T-helper 17 cell (primary cell): ENCODE measurements at places on chromosomes 13 and 19.

- DNase-seq, result peak; percentile 71
Observed at GRCh38 chr19:18058208-18059009, 28.3 kb downstream of the IL12RB1 start.

- DNase-seq, result no peak
Observed at GRCh38 chr13:44763615-44764301, 187.6 kb upstream of the TSC22D1 start.

DNA sequence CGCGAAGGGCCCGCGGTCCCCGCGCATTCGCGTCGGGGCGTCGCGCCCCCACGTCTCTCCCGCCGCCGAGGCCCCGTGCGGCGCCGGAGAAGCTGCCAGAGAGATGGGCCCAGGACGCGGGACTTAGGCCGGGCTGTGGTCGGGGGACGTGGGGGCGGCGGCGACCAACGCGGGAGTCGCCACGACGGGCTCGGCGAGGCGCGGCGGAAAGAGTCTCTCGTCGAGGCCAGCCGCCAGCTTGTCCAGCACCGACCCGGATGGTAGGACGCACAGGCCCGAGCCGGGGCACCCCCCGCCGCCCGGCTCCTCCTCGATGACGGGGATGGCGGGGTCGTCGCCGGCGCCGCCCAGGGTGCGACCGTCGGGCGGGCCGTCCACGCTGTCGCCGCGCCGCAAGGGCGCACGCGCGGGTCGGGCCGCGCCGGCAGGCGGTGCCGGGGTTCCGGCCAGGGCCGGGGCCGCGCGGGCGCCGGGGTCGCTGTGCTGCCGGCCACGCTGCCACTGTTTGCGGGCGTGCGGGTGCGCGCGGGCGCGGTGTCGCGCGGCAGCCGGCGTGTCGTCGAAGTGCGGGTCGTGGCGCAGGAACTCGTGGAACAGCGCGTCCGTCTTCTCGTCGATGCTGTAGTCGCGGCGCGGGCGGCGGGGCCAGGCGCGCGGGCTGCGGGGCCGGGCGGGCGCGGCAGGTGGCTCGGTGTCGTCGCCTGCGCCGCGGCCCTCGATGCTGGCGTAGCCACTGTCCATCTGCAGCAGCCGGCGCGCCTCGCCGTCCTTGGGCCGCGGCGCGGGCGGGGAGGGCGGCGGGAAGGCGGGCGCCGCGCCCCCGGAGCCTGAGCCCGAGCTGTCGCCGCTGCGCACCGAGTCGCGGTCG lies 8.5 kb downstream of the CBARP start:
- no peak for DNase-seq

DNA sequence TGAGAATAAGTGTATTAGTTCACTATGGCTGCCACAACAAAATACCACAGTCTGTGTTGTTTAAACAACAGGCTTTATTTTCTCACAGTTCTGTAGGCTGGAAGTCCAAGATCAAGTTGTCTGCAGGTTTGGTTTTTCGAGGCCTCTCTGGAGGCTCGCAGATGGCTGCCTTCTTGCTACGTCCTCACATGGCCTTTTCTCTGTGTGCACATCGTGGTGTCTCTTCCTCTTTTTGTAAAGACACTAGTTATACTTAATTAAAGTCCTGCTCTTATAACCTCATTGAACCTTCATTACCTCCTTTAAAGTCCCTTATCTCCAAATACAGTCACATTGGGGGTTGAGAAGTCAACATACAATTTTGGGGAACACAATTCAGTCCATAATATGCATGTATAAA lies 10.6 kb downstream of the CSNK1A1L start:
- DNase-seq, result no peak

- no peak for DNase-seq
Observed at GRCh38 chr13:50370303-50370950, 355.2 kb downstream of the KCNRG start.

GRCh38 chr19:31499281-31500196 lies 150.3 kb upstream of the TSHZ3 start:
- no peak for DNase-seq

- DNase-seq, result no peak
Observed at GRCh38 chr19:34275705-34276104, 21.4 kb downstream of the GARRE1 start.

DNA sequence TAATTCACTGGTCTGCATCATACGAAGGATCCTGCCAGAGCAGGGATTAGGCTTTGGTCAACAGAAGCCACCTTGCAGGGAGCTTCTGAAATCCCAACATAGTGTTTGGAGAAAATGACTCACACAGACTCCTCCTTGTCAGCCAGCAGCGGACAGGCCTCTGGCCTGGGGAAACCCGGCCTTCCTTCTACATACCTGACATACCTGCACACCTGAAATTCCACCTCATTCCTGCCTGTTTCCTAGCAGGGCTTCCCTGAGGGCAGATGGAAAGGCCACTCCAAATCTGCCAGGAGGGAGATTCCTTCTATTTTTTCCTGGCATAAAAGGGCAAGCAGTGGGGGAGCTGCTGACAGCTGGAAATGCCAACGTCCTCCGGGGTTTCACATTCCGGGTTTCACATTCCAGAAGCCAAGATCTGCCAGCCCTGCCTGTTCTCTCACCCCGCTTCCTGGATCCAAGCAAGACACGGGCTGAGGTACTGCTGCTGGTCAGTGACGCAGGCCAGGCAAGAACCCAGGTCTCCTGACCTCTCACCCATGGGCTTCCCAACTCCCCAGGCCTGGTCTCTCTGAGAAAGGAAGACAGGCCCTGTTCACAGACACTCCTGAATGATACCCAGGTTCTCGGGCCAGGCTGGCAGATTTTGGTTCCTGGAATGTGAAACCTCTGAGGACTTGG lies 18.2 kb upstream of the IGFL1 start:
- DNase-seq, result no peak

DNA sequence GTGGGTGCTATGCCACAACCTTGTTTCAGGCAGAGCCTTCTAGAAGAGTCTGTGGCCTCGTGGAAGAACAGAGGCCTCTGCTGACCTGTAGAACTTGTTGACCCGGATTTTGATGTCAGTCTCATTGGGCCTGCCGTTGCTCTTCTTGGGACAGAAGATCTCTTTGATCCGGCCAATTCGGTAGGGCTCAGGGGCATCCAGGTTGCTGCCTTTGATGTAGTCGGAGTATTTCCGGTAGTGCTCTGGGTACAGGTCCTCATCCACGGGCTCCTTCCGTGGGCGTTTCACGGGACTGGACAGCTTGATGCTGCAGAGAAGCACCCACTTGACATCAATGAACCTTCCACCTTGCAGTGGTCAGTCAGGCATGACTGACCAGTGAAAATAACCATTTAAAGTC lies 24.0 kb upstream of the EIF3G start:
- no peak for DNase-seq

GRCh38 chr13:67769987-67770341 lies 539.8 kb upstream of the PCDH9 start:
- no peak for DNase-seq

DNA sequence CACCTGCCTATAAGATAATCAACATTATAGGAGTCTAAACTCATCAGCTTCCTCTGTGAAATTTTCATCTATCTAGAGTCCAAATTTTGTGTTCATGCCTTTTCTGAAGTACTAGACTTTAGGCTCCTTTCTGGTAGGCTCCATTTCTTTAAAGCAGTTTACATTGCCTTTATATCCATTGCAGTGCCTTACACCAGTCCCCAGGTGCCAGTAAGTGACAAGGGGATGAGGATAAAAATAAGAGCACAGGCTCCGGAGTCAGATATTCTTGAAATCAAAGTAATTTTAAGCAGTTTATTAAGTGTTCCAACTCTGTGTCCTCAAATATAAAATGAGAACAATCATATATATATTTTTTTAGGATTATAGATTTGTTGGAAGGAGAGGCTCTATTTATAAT lies 10.6 kb upstream of the CYSLTR2 start:
- no peak for DNase-seq

GRCh38 chr13:20980430-20980829 lies 77.9 kb upstream of the XPO4 start:
- no peak for DNase-seq

GRCh38 chr13:80400865-80401426 lies 60.0 kb upstream of the SPRY2 start:
- DNase-seq, result no peak

DNA sequence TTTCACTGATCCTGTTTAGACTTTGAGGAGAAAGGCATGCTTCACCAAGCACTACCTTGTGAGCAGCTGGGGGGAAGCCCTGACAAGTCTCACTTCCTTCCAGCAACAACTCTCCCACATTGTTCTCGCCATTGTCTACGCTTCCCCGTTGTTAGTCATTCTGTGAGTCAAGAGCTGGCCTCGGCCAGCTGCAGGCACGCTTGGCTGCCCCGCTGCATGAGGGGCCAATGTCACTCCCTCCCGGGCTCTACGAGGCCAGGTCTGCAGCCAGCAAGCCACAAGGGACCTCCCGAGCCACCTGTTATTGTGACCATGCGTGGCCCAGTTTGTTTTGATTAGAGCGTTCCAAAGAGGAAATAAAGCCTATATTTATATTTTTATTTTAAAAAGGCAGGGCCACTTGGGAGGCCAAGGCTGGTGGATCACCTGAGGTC lies 220.9 kb downstream of the FOXO1 start:
- DNase-seq, result no peak

GRCh38 chr13:37187105-37187504 lies 81.6 kb upstream of the CSNK1A1L start:
- no peak for DNase-seq
